ENCODE measurements at places on chromosomes 3 and 15.

DNA sequence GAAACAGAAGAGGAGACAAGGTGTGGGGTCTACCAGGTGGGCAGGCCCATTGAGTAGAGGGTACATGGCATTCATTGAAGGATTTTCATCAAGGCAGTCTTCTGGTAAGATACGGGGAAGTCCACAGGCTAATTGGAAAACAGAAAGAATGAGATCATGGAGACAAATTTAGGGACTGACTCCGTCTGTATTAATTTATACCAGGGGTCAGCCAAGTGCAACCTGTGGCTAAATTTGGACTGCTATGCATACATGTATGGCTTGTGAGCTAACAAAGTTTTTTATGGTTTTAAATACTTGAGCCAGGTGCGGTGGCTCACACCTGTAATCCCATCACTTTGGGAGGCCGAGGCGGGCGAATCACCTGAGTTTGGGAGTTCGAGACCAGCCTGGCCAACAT is 21.1 kb upstream of the SNRPN start:
- no peak for DNase-seq
- H3K36me3 ChIP-seq = no peaks in the 10 kb centered on the region
- H3K27ac ChIP-seq = no peak overlapping the region
- H3K4me1 ChIP-seq = no peaks in the 10 kb centered on the region
- H3K27me3 ChIP-seq = no peaks in the 10 kb centered on the region
- H3K4me3 ChIP-seq = no peak overlapping the region

DNA sequence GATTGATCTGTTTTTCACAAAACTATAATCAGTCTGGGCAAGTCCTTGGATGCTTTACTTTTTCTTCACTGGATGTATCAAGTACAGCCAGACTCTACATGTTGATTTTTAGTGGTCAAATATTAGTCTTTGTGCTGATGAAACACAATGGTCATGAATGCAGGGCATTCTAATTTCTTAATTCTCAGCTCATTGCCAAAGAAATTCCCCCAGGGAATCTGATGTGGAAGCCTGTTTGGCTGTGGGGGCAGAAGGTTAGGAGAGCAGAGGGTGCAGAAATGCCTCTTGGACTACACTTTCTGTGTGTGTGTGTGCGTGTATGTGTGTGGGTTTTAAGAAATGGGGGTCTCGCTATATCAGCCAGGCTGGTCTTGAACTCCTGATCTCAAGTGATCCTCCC is 48.7 kb upstream of the HACD2 start:
- no peak for DNase-seq
- no peaks in the 10 kb centered on the region for H3K4me1 ChIP-seq
- H3K36me3 ChIP-seq = no peaks in the 10 kb centered on the region

GRCh38 chr15:45635191-45635638 is 386 bp downstream of the SQOR start:
- H3K4me1 ChIP-seq = peaks cover 39% of the 10 kb centered on the region
- no peaks in the 10 kb centered on the region for H3K36me3 ChIP-seq
- peak overlapping the region; percentile 87 for H3K27ac ChIP-seq
- DNase-seq = peak; percentile 79
- H3K4me3 ChIP-seq = peak overlapping the region; percentile 92

- DNase-seq = no peak
- no peaks in the 10 kb centered on the region for H3K36me3 ChIP-seq
- H3K4me1 ChIP-seq = no peaks in the 10 kb centered on the region
- H3K4me3 ChIP-seq = no peak overlapping the region
Observed at GRCh38 chr3:107221856-107222255, 155.4 kb upstream of the CCDC54 start.

DNA sequence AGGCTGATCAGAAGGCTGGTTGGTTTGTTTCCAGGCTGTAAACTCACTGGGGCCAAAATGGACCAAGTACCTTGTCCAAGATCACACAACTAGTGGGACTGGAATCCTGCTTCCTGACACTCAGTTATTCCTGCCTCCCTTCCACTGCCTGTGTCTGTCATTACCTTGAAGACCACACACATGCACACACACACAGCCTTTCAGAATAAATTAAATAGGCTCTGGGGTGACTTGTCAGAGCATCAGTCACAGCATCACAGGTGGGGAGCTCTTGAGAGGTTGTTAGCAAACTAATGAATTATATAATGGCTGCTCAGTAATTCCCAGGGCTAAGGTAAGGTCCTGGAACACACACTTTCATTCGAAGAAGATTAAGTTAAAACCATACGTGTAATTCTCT is 231.8 kb downstream of the UACA start:
- no peaks in the 10 kb centered on the region for H3K27me3 ChIP-seq
- no peak overlapping the region for H3K4me3 ChIP-seq
- no peak for DNase-seq
- H3K36me3 ChIP-seq = no peaks in the 10 kb centered on the region

DNA sequence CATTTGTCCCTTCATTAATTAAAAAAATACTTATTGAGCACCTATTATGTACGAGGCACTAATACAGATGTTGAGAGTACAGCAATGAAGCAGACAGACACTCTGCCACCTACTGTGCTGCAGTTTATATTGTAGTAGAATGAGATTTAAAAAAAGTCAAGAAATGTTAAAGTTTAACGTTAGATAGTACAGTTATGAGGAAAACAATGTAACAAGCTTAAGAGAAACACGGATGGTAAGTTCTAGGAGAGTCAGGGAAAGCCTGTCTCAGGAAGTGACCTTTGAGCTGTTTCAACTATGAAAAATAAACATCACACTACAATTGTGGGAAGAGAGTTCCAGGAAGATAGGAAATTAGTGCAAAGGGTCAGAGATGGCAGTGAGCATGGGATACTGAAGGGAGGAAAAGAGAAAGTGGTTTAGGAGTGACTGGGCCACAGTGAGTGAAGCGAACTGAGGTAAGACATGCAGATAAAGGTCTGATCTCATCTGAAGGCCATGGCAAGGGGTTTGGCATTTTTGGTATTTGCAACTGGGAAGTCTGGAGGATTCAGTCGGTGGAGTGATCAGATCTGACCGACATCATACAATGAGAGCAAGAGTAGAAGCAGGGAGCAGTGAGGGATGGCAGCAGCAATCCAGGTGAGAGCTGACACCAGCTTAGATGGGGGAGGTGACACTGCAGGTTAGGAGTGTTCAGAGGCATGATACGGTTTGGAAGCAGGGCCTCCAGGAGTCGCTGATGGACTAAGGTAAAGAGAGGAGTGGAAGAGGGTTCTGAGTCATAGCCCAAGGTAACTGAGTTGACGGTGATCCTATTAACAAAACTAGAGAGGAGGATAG is 28.5 kb downstream of the PLSCR4 start:
- H3K4me3 ChIP-seq = no peak overlapping the region
- H3K4me1 ChIP-seq = no peaks in the 10 kb centered on the region

- no peak for DNase-seq
- no peak overlapping the region for H3K4me3 ChIP-seq
- H3K36me3 ChIP-seq = no peaks in the 10 kb centered on the region
- no peaks in the 10 kb centered on the region for H3K27me3 ChIP-seq
- H3K4me1 ChIP-seq = no peaks in the 10 kb centered on the region
Observed at GRCh38 chr3:31295150-31295765, 237.5 kb upstream of the STT3B start.

DNA sequence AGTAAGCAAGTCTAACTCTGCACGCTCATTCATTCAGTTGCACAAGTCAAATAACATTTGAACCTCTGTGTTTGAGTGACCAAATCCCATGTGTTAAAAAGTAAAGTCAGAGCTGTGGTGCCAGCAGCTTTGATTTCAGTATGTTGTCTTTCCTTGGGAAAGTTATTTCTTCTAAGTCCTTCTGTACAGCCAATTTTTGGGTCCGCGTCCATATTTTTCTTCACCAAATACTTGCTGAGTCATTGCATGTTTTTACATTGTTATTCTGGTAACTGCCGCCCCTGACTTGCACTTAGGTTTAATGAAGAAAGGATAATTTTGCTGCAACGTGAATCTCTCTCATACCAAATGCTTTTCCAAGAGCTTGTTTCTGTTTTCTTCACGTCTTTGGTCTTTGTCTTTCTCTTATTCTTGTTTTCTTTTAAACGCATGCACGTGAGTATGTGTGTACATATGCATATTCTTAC is 56.7 kb downstream of the PLS1 start:
- H3K27me3 ChIP-seq = no peaks in the 10 kb centered on the region
- H3K4me3 ChIP-seq = no peak overlapping the region
- H3K4me1 ChIP-seq = no peaks in the 10 kb centered on the region
- H3K27ac ChIP-seq = no peak overlapping the region
- H3K36me3 ChIP-seq = no peaks in the 10 kb centered on the region

Data from natural killer cell (primary cell).